SJSA1 (cell line): ENCODE measurements at places on chromosomes 1 and 21. TPM values are rescaled to one million over a fixed set of nuclear protein-coding genes. Genes with fewer than 3 reads are reported as not detected.

DNA sequence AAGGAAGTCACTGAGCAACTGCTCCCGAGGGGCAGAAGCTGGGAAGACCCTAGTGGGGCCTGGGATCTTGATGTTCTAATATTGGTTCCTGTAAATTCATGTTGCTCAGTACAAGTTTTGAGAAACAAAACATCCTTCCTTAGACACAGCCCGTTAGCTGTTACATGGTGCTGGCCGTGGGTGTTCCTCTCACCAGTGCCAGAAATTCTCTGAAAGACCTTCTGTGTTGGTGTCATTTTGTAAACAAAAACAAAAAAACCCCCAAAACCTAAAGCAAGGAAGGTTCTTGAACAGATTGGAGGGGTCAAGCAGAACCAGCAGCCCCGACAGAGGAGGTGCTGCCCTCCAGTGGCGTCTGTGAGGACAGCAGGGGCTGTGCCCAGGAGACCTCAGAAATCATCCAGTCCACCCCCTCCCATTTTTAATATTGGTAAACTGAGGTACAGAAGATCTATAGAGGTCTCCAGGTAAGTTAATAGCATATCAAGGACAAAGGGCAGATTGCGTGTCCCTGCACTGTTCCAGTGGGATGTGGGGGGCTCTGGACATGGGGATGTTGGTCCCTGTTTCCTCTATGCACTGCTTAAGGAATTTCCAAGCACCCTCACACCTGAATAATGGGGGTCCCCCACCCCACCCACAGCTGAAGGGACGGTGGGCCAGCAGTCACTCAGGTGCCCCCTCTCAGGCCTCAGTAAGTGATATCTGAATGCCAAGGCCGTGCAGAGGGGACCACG, 38.2 kb downstream of the SLC2A7 start:
- peak; percentile 68 for DNase-seq

DNA sequence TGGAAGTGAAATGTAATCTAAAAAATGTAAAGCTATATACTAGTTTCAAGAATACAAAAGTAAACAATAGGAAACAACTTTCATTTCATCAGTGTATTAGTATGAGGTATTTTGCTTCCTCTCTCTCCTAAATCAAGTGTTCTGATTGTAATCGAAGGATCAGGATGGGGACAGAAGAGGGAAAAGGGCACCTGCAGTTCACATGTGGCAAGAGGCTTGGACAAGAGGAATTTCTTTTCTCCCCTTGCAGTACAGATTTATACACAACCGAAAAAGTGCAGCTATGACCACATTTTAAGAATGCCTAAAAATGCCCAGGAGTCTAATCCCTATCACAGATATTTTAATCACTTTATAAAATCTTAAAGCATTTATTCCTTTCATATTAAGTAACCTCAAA, 63.7 kb downstream of the NRIP1 start:
- DNase-seq, result no peak

DNA sequence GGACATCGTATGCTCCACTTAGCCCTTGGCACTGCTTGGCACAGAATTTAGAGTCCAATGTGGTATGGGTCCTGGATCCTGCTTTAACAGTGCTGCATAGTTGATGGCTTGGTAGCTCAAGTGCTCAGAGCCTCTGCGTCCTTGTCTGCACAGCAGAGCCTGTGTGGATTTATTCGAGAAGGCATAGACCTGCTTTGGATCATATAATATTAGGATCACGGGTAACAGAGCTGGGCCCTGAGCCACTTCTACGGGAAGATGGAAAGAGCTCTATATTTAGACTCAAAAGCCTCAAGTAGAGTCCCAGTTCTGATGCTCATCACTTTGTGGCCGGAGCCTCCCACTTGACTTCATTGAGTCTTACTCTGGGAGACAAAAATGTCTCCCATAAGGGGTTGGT, 164.4 kb upstream of the EDN2 start:
- DNase-seq, result no peak

DNA sequence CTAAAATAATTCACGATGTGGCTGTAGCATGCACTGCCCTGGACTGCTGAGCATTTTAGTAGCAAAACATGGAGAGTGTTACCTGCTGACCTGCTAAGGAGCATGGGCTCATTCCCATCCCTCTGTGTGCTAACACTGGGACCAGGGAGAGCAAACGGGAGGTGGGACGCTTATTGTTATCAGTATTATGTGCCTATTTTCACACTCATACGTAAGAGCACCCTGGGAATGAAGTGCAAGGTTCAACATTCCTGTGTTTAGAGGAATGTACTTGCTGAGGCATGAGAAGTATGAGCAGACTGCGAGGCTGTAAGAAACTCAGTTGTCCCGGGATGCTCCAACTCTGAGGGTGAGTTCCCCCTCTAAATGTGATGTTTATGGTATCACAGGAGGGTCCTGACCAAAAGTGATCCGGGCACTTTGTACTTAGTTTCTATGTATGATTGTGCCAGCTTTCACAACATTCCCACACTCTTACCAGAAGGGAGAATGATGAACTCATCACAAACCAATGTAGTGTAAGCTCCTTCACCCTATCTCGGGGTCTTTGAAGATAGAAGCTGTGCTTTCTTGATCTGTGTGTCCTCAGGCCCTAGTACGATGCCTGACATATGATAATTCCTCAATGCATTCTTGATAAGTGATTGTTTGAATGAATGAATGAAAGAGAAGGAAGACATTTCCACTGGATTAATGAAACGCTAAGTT, 164.8 kb downstream of the KCNJ6 start:
- DNase-seq, result no peak

PODN gene
- total RNA-seq, result 1.3 and 4.1 TPM in 2 replicates

DNA sequence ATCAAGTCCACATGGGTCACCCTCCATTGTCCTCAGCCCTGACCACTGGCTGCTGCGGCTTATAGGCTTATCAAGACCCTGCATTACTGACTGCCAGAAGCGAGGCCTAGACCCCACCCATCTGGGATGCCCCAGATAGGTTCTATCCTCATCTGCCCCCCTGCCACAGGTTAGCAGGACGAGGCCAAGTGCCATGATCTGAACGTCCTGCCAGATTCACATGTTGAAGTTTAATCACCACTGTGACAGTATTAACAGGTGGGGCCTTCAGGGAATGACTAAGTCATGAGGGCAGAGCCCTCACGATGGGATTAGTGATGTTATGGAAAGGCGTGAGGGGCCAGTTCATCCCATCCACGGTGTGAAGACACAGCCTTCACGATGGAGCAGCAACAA, 6.2 kb upstream of the CPLANE2 start:
- DNase-seq, result no peak

GRCh38 chr1:61184040-61184713, 101.8 kb downstream of the NFIA start:
- no peak for DNase-seq

B4GALT2 gene
- total RNA-seq, result 70.2 and 81.8 TPM in 2 replicates

DNA sequence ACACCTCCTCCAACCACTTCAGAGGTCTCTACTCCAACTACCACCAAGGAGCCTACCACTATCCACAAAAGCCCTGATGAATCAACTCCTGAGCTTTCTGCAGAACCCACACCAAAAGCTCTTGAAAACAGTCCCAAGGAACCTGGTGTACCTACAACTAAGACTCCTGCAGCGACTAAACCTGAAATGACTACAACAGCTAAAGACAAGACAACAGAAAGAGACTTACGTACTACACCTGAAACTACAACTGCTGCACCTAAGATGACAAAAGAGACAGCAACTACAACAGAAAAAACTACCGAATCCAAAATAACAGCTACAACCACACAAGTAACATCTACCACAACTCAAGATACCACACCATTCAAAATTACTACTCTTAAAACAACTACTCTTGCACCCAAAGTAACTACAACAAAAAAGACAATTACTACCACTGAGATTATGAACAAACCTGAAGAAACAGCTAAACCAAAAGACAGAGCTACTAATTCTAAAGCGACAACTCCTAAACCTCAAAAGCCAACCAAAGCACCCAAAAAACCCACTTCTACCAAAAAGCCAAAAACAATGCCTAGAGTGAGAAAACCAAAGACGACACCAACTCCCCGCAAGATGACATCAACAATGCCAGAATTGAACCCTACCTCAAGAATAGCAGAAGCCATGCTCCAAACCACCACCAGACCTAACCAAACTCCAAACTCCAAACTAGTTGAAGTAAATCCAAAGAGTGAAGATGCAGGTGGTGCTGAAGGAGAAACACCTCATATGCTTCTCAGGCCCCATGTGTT, 66.6 kb downstream of the TPR start:
- DNase-seq, result no peak

LDLRAD1 gene
- not detected in 2 replicates for total RNA-seq

C1orf94 gene
- 0.39 TPM in 1 of 2 replicates, not detected in the other for total RNA-seq

DNA sequence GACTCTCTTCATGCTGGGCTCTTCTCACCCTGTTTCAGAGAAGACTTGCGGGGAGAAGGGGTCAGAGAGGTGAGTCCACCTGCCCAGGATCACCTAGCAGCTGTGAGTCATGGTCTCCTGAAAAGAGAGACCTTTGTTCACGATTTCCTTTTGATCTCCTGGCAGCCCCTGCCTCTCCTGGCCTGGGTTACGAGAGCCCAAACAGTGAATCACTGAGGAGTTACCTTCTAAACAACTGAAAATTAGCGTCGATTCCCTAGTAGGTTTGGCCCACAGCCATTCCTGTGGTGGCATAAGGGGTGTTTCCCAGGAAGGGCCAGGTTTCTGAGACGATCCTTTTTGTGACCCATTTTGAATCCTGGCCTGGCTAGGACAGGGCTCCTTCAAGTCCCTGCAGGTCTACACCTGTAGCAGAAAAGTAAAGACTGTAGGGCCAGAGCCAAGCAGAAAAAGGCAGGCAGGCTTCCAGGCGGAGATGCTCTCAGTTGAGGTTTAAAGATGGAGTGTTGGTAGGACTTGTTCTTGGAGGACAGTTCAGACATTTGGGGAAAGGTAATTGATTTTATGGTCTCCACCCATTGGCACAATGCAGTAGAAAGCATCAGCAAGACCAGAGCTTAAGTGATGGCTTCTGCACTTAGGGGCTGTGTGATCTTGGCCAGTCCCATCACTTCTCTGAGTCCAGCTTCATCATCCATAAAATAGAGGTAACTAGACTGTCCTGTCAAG, 2.1 kb upstream of the PLA2G2E start:
- no peak for DNase-seq

TNFRSF1B gene
- 0.13 and 1.4 TPM in 2 replicates for total RNA-seq

SLC25A44 gene
- total RNA-seq, result 16.4 and 17.9 TPM in 2 replicates

- DNase-seq, result no peak
These were observed 86.5 kb upstream of the CTTNBP2NL start for GRCh38 chr1:112309499-112309898.

DNASE2B gene
- not detected in 2 replicates for total RNA-seq

- DNase-seq, result no peak
These were observed 73.6 kb upstream of the CDC42BPA start for GRCh38 chr1:227391879-227392278.

SERPINC1 gene
- total RNA-seq, result 0.34 TPM in 1 of 2 replicates, not detected in the other

DNA sequence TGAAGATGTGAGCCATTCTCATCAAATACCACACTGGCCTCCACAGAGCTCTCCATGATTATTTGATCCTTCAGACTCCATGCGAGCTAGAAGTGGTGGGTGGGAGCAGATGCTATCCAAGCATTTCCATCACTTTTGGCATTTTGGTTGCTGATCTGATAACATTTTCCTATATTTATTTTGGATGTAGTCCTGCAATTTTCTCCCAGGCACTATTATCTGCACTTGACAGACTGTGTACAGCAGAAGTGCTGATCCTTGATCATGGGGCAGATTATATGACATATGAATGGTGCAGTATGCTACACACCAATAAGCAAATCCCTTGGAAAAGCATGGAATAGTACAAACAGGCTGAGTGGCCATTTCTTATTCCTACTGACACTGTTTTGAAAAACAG, 167.6 kb upstream of the LRRC7 start:
- no peak for DNase-seq

- no peak for DNase-seq
These were observed 5.6 kb downstream of the TMEM234 start for GRCh38 chr1:32216566-32216965.

- no peak for DNase-seq
These were observed at the start of gene BSND for GRCh38 chr1:54998677-54999076. Gene BSND, plus strand, starts transcription at chr1:54998933. Its CDS starts 254 bp downstream, at chr1:54999187.

DNA sequence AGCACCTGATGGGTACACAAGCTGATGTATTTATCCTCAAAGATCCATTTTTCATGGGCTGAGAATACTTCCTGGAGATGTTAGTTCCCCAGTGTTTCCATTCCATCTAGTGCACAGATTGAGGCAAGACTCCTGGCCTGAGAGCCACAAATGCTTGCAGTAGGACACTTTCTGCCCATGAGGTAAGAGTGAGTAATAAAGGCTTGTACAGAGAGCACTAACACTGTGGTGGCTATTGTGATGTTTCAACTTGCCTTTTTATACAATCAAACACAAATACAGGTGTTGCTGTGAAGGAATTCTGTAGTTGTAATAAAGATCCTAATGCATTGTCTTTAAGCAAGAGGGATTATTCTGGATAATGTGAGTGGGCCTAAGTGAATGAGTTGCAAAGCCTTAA, 186.1 kb upstream of the ADAMTS5 start:
- no peak for DNase-seq

GRCh38 chr1:108896146-108897145, 19.7 kb downstream of the GPSM2 start:
- no peak for DNase-seq

DNA sequence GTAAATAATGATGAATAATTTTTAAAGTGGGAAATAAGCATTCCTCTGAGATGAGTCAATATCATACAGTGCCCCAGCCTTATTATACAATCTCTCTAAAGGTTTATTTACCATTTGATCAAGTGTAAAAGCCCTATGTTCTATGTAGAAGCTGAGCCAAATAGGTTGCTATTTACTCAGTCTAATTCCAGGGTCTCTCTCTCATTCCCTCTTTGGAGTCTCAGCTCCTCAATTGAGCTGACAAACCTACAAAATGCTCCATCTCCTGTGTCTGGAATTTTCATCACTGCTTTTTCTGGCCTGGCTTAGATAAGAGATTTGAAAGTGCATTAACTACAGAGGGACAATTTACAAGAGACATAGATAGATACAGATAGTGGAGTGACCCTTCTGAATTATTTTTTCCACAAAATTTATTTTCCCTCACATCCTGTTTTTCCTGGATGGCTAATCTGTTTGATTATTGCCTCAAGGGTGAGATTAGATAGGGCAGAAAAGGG, 24.8 kb upstream of the USH2A start:
- DNase-seq, result peak; percentile 43

- DNase-seq, result no peak
These were observed 16.3 kb downstream of the IER5 start for GRCh38 chr1:181104790-181105133.

PADI3 gene
- 1.0 and 3.6 TPM in 2 replicates for total RNA-seq

- no peak for DNase-seq
These were observed 418.2 kb upstream of the NFIA start for GRCh38 chr1:60664086-60664625.

TMEM82 gene
- total RNA-seq, result not detected in 2 replicates

PYHIN1 gene
- total RNA-seq, result not detected in 2 replicates

SNX27 gene
- 18.4 and 28.5 TPM in 2 replicates for total RNA-seq
